ENCODE measurements at places on chromosomes 1 and 21. TPM values are rescaled to one million over a fixed set of nuclear protein-coding genes. Genes with fewer than 3 reads are reported as not detected.

The GUCA2A gene
- not detected for polyA plus RNA-seq

The ZDHHC18 gene
- polyA plus RNA-seq = 9.2 TPM

The LRRN2 gene
- polyA plus RNA-seq = 0.14 TPM

The NUP210L gene
- polyA plus RNA-seq = not detected

The LCE3E gene
- not detected for polyA plus RNA-seq

The BRINP2 gene
- polyA plus RNA-seq = 0.10 TPM

The CFAP141 gene
- polyA plus RNA-seq = not detected

The SH3D21 gene
- polyA plus RNA-seq = 0.36 TPM

The FUBP1 gene
- polyA plus RNA-seq = 17.3 TPM

The TSTD1 gene
- 45.9 TPM for polyA plus RNA-seq

The SCCPDH gene
- 77.9 TPM for polyA plus RNA-seq

The A3GALT2 gene
- not detected for polyA plus RNA-seq

The FMO2 gene
- 1.4 TPM for polyA plus RNA-seq

The IQGAP3 gene
- 0.75 TPM for polyA plus RNA-seq

The GJB4 gene
- not detected for polyA plus RNA-seq

The LAMC1 gene
- polyA plus RNA-seq = 16.6 TPM

The GNAT2 gene
- 0.17 TPM for polyA plus RNA-seq

The TNFRSF8 gene
- polyA plus RNA-seq = 0.13 TPM

The ZBTB8A gene
- 1.2 TPM for polyA plus RNA-seq

The PCAT6 gene
- 0.23 TPM for polyA plus RNA-seq

The SYCP1 gene
- polyA plus RNA-seq = not detected

The MEX3A gene
- 0.52 TPM for polyA plus RNA-seq

The PPM1J gene
- polyA plus RNA-seq = 0.17 TPM

The ARMH1 gene
- polyA plus RNA-seq = 8.0 TPM

The CD52 gene
- 16.4 TPM for polyA plus RNA-seq

The RAB7B gene
- polyA plus RNA-seq = 0.08 TPM

The SYT2 gene
- polyA plus RNA-seq = under 0.01 TPM

The TRIM67 gene
- not detected for polyA plus RNA-seq

The TMEM82 gene
- polyA plus RNA-seq = 20.9 TPM

The KCNA3 gene
- polyA plus RNA-seq = 0.35 TPM

The KIF21B gene
- polyA plus RNA-seq = 0.42 TPM

The TMCO2 gene
- not detected for polyA plus RNA-seq

The CD84 gene
- 3.0 TPM for polyA plus RNA-seq

The C1QC gene
- polyA plus RNA-seq = 242 TPM

The CDA gene
- 38.9 TPM for polyA plus RNA-seq

The OR2AK2 gene
- not detected for polyA plus RNA-seq

Data from liver (tissue), 10 donors.